NCI-H1092 (cell line): ENCODE measurements at places on chromosomes 2 and 18.

- no peak for DNase-seq
These were observed 79.8 kb upstream of the PDE1A start for GRCh38 chr2:182506606-182507005.

DNA sequence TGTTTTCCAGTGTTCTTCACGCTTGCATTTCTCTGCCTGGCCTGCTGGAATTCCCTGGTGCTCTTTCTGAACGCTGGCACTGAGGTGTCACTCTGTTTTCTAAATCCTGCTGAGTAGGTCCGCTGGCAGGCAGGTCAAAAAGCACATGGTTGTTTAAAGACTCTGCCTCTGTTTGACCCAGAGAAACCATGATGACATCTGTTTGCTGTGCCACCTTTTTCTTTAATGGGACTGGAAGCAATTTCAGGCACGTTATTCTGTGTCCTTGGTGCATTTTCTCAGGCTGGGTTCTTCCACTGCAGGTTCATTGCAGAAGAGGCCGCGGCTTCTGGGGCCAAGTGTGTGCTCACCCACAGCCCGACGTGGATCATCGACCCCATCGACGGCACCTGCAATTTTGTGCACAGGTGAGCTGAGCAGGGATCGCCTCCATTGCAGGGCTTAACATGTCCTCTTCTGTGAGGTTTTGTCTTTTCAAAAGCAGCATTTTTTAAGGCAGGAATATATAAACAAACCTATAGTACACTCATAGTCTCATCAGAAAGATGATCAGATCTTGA is 28.4 kb downstream of the IMPA2 start:
- DNase-seq, result no peak

DNA sequence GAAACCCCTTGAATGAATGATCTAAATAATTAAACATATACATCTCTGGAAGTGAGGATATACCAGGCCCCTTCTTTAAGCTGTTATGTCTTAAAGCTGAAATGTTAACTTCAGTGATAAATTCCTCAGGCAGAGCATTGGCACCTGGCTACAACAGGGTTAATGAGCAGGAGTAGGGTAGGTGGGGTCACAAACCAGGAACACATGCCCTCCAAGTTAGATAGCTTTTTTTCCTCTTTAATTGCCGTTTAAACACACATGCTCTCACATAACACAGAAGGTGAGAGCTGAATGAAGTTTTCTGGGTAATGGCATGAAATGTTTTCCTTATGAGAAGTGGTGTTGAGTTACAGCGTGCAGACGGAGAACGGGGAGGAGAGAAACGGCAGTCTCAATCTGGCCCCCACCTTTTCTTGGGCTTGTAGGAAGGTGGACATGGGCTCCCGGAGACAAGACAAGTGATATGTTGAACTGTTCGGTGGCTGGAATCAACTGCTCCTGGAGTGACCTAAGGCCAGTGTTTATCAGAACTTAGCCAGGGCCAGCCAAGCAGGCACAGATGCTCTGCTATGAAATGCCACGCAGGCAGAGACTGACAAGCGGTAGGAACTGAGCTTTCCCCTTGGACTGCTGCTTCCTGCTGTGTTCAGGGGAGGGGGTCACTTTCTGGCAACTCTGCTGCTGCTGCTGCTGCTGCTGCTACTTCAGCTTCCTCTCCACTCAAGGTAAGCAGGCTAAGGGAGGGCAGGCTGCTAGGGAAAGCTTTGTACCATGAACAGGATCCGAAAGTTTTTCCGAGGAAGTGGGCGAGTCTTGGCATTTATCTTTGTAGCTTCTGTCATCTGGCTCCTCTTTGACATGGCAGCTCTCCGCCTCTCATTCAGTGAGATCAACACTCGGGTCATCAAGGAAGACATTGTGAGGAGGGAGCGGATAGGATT is at the start of gene GALNT5:
TSS of gene GALNT5 (plus strand) at position 394 of the 941 bp plus-strand sequence. CDS start at position 772, 378 bp downstream.
- no peak for DNase-seq

GRCh38 chr18:55635439-55635838 is 47.4 kb upstream of the TCF4 start:
- no peak for DNase-seq

- no peak for DNase-seq
These were observed 21.9 kb upstream of the USP14 start for GRCh38 chr18:136433-136832.

- DNase-seq, result no peak
These were observed 31.7 kb upstream of the SIX3 start for GRCh38 chr2:44909831-44910230.
